ENCODE measurements at places on chromosomes 1 and 21.

DNA sequence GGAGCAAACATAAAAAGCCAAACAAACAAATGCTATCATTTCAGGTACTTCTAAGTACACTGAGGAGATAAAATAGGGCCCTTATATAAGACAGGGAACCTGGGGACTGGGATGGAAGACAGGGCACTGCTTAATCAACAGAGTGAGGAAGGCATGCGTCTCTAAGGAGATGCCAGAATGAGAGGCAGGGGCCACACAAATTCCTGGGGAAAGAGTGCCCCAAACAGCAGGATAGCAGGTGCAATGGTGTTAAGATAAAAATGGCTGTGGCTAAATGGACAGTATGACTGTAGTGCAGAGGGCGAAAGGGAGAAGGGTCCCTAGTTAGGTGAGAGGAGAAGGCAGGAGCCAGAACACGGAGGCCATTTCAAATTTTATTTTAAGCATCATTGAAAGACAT is 113.9 kb downstream of the ZBTB18 start:
- no peak for DNase-seq

DNA sequence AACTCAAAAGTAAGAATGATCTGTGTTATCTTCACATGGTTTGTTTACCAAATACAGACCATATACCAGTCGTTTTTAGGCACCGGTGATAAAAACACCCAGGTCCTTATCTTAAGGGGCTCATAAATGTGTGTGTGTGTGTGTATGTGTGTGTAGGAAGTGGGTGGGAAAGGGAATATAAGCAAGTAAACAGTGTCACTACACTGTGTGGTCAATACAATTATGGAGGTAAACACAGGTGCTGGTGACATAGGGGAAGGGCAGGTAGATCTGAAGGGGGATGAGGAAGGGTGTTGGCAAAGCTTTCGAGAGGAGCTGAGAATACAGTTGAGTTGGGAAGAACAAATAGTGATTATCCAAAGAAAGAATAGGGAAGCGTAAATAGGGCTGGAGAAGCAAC is 19.1 kb upstream of the MRPS6 start:
- no peak for DNase-seq

DNA sequence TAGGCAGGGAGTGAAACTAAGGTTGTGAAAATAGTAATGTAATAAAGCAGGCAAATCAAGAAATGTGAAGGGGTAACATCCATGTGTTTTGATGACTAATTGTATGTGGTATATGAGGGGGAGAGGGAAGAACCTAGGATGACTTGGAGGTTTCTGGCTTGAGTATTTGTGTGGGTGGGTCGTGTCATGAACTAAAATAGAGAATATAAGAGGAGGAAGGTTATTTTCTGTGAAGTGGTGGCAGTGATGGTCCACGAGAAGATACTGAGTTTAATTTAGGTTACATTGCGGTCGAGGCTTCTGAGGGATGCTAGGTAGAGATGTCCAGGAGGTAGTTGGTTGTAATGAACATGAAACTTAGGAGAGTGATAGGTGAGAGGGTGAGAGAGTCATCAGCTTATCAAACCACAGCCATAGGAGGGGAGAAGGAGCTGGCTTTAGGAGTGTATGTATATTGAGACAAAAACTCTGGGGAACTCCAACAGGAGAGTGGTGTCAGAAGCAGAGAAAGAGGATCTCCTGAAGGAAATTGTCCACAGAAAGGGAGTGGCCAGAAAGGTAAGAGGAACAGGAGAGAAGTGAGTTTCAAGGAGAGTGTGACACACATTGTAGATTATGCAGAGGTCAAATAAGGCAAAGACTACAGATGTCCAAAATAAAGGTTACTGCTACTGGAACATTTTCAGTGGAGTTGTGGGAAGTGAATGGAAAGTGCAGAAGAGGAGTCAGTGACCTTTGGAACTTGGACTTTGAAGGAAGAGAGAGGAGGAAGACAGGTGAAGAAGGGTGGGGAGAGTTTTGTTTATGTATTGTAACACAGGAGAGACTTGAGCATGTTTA is 89.0 kb upstream of the MACF1 start:
- no peak for DNase-seq

DNA sequence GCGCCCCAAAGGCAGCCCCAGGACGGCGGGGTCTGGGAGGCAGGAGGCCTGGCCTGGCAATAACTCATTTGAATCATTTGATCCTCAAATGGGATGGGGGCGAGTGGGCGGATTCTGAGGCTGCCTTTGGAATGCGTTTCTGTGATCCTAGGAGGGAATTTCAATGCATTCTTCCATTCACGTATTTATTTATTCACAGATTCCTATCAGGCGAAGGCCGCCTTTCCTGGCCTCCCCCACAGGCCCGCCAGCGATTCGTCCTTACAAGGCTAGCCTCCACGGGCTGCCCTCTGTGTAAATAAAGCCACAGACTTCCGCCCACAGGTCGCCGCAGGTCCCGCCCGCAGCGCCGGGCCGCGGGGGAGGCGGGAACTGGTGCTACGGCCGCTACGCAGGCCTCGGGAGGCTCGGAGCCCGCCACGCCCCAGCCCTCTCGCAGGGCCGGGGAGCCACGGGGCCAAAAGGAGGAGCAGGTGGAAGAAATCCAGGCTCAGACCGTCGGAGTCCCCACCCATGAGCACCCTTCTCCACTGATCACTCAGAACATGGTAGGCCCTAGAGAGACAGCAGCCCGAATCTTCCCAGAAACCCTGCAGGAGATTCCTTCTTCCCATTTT is 31.3 kb upstream of the JUN start:
- DNase-seq, result peak; percentile 90

- no peak for DNase-seq
Measured at GRCh38 chr1:25620211-25620610, 3.6 kb downstream of the MAN1C1 start.

GRCh38 chr1:114512595-114513280 is 1.7 kb upstream of the TRIM33 start:
- DNase-seq, result no peak

GRCh38 chr1:201737352-201738060 is 91.5 kb upstream of the IPO9 start:
- no peak for DNase-seq

DNA sequence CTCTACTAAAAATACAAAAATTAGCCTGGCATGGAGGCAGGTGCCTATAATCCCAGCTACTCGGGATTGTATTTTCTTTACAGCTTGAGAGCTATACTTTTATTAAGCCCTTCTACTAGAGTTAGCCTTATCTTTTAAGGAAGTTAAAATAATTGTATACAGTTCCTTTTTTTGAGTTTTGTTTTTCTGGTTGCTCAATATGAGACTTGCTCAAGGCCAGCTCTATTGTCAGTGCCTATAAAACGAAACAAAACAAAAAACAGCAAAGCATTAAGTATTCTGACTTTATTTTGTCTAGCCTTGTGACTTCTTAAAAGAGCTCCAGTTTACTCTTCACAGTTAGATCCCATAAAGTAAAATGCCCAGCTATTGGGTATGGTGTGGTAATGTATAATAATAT is 17.2 kb downstream of the PKN2 start:
- DNase-seq, result no peak

GRCh38 chr1:53139951-53140361 is 2.5 kb downstream of the SLC1A7 start:
- DNase-seq, result no peak

DNA sequence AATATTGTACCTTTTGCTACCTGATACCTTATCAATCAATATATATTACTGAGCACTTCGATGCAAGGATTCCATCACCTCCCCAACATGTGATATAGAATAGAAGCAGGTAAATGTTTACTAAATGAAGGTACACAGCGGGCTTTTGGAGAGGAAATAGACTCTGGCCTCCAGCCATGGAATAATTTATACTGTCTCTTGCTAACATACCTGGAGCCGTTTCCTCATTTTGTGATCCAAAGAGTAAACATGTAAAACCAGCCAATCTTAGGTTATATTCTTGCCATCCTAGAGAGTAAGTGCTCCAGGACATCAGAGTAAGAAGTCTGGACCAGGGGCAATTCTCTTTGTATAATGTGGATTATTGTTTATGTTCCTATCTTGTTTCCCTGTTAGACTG is 39.4 kb downstream of the NDUFS5 start:
- DNase-seq, result no peak

DNA sequence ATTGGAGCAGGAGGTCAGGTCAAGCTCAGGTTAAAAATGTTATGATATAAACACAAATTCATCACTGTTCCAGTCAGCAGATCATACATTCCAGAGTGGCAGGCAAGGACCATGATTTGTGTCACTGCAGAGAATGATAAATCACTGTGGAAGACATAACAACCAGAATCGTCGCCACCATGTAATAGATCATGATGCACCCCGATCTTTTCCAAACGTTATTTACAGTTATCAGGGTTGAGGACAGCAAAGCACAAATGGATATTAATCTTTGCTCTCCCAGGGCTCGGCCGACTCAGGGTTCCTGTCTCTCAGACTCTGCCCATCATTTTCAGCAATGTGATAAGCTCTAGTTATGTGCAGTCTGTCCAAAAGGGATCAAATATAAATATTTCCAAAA is 122.7 kb downstream of the ZBTB18 start:
- DNase-seq, result no peak

DNA sequence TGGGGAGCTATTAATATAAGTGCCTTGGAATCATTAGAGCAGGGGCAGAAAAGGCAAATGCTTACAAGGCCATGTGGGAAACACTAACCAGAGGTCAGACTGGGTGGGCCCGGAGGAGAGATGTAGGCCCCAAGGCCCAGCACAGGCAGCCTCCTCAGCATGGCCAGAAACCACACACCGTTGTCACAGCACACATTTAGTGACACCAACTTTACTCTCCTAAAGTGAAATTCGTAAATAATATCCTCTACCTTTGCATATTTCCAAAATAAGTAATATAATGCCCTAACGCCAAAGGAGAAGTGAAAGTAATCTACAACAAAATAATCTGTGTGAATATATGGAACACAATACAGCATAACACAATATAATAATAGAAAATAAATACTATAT is 62.6 kb downstream of the KIF21B start:
- no peak for DNase-seq

DNA sequence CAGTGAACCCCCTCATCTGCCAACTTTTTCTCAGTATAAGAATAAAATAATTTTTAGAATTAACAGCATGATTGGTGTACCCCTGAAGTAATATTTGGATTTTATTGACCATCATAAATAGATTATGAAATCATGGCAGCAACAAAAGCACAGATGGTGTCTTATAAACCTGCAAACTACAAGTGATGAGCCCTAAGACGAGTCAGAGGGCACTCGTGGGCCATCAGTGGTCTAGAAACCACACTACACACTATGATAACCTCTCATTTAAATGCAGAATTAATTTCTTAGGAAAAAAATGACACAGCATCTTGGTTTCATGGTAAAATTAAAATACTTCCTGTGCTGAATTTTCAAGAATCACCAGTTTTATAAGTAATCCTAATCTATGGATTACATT is 312.4 kb downstream of the PTBP2 start:
- DNase-seq, result no peak

- no peak for DNase-seq
Measured at GRCh38 chr1:36783475-36783874, 250.8 kb downstream of the GRIK3 start.
